Stimulated activated effector memory CD8-positive, alpha-beta T cell treated with anti-CD3 and anti-CD28 coated beads, Interleukin-12 subunit alpha, Interleukin-12 subunit beta, amount 100 ng/mL, for 72 hours (primary cell): ENCODE measurements at places on chromosomes 7 and 10.

GRCh38 chr7:108605559-108606201 lies 36.0 kb downstream of the DNAJB9 start:
- DNase-seq: no peak

- DNase-seq: no peak
These were observed 83.4 kb downstream of the PRKAG2 start for GRCh38 chr7:151793531-151793951.

DNA sequence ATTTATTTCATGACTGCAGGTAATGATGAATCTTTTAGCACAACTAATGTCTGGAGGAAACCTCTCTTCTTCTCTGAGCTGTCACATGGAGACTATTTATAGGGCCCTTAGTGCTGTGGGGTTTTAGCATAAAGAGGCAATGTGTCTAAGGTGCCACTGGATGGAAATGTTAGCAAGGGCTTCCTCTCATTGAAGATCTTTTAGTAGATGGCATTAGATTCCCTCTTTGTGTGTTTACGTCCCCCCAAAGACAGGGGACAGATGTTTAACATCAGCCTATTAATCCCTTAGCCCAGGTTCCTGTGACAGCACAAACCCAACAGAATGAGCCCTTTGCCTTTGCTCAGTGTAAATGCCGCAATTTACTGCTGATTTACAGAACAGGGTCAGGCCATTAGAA lies 208.6 kb downstream of the SKAP2 start:
- no peak for DNase-seq

GRCh38 chr7:73971704-73972341 lies 56.1 kb upstream of the ELN start:
- DNase-seq: no peak

DNA sequence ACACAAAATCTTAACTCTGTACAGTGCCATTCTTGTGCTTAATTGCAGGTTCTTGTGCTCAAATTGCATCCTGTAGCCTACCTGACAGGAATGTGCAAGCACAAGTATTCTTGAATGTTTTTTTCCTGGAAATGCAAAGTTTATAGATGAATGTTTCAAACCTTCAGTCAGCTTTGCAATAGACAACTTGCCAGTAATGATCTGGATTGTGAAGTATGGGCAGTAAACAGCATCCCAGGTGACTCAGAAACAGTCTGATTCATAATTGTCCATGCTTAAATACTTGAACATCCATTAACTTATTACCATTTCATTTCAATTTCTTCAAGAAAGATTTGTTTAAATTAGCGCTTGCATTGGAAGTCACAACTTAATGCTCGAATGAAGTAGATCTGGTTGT lies 347.2 kb downstream of the SDK1 start:
- DNase-seq: no peak

DNA sequence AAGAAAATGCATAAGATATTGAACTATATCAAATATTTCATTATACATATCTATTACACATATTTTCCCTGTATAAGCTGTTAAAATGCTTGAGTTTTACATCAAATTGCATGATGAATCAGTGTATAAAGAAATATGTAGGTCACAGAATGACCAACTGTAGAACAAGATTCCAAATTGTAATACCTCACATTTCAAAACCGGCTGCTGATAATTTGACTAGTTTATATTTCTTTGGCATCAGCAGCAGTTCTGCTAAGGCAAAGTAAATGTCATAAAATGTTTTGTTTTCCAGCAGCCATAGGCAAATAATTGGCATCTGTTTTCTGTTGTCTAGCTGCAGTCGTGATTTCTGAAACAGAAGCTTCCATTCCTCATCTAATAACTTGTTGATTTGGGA lies 633.9 kb downstream of the ARL4A start:
- DNase-seq: no peak

DNA sequence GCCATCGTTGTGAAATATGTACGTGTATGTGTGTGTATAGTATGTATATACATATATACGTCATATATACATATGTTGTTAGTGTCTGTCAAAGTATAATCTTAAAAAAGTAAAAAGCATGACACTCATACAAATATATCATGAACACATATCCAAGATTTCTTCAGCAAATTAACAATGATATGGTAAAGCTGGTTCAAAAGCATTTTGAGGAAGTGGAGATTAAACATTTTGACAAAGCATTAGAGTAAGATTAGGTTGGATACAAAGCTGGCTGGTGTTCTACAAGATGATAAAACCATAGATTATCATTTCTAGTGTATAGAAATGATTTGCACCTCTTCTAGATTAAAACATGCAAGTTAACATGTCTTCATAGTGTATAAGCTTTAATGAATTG lies 771 bp upstream of the NUDCD3 start:
- DNase-seq: no peak

GRCh38 chr10:73039635-73040034 lies 57.0 kb downstream of the P4HA1 start:
- no peak for DNase-seq

DNA sequence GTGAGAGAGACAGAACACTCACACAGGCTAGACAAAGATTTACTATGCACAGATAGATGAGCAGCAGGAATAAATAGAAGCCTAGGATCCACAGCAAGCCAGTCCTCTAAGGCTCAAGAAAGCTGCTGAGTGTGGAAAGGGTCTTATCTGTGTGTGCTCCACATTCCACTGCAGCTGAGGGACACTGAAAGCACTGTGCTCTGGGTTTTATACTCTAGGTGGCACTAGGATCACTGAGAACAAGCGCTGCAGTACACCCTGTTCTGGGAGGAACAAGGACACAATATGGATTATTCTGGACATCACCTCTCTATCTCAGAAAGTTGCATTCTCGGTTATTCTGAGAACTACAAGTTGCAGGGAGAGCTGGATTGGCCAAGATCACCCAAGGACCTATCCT lies 4.9 kb upstream of the KLHL7 start:
- DNase-seq: no peak

DNA sequence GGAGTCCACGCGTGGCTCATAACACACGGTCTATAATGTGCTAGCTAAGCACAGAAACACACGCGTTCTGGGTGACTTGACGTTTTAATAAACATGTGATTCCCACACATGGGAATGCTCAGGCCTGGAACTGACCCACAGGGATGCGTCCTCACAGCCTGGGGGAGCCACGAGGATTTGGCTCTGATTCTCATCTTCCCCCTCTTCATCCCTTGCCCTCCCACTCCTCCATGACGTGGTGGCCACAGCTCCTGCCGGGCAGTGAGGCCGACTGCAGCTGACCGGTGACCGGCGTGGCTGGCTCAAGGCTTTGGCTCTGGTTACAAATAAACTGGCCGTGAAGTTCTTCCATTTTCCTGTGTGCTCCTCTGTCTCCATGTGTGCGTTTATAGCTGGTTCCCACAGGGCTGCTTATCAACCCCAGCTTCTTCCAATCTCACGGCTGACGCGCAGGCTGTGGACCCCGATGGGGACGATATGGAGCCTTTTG lies 40.9 kb upstream of the KLF6 start:
- DNase-seq: no peak

DNA sequence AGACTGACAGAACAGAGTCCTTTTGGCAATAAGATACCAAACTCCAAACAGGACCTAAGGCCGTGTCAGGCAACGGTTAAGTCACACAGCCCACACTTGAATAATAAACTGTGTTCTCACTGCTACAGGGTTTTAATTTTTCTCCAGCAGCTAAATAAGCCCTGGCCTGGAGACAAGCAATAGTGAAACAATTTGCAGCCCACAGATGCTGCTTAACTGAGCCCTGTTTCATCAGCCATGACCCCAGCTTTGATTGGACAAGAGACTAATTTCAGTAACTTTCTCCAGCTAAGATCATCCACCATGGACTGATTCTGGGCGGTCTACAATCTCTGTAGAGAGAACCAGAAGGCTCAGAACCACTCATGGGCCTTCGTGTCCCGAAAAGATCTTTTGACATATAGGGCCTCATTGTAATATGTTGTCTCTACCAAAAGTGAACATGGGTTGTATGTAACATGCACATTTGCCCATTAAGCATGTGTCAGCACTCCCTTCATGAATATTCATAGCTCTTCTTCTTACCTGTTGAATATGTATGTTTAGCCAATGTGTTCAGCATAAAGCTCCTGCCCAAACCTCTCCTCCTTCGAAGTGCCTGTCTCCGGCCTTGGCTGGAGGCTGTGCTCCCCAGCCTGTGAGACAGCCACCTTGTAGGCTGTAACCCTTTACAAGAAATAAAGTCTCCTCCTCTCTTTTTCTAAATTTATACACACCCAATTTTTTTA lies 223.1 kb upstream of the AKR1E2 start:
- no peak for DNase-seq

- no peak for DNase-seq
These were observed 11.3 kb downstream of the NOLC1 start for GRCh38 chr10:102163342-102163989.

GRCh38 chr7:144821067-144821466 lies 14.8 kb downstream of the TPK1 start:
- no peak for DNase-seq

DNA sequence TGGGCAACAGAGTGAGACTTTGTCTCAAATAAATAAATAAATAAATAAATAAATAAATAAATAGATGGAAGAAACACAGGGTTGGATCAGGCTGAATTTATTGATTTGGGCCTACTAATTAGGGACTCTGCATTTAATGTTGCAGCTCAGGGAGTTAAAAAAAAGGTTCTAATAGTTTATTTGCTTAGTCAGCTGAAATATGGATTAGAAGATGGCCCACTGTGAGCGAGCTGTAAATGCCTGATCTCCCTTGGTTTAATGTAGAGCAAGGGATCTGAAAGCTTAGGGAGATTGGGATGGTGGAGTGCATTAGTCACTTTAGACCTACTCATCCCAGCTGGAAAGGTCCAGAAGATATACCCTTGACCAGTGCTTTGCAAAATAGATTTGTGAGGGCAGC lies 25.1 kb upstream of the PDIA4 start:
- no peak for DNase-seq

- DNase-seq: no peak
These were observed 1.2 kb downstream of the UBE3C start for GRCh38 chr7:157139810-157140510.

- DNase-seq: no peak
These were observed 6.5 kb upstream of the NANOS1 start for GRCh38 chr10:119022846-119023552.

- no peak for DNase-seq
These were observed 234.0 kb downstream of the BICC1 start for GRCh38 chr10:58746474-58747185.

DNA sequence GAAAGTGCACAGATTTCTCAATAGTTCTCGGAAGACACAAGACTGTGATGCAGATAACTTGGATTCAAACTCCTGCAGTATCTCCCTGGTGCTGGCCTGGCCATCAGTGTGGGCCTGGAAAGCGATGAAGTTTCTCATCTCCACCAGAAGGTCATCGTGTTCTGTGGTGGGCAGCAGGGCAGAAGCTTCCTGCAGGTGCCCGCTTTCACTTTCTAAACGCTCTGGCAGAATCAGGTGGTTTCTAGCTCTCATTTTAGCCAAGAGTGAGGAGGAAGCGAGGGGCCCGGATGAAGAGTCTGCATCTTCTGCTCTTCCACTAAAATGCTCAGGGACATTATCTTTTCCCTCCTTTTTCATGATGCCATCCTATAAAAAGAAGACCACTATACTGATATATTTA lies 63.0 kb upstream of the DRGX start:
- no peak for DNase-seq

GRCh38 chr10:43039624-43040481 lies 37.0 kb upstream of the RET start:
- DNase-seq: no peak

GRCh38 chr7:157306846-157307838 lies 29.7 kb upstream of the DNAJB6 start:
- DNase-seq: no peak

DNA sequence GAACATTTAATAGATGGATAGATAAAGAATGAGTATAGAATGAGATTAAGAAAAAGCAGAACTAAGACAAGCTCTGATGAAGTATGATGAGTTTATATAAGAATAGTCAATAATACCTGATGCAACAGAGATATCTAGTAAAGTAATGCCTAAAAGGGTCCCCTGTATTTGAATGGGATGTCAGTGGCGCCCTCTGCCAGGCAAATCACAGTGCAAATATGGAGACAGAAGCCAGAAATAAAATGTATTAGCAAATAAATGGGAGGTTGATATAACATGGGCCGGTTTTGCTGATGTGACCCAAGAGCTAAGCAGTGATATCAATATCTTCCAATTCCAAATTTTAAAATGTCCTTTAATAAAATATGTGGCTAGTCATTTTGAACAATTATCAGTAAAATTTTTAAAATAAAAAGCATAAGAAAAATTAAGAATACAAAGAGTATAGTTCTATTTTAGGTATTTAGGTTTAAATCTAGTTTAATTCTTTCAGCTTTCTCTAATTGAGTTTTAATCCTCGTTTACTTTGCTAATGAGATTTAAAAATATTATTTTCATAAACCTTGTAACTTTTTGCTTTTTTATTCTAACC lies 62.6 kb downstream of the ADK start:
- DNase-seq: no peak

GRCh38 chr7:19327018-19327417 lies 181.8 kb upstream of the FERD3L start:
- DNase-seq: no peak

GRCh38 chr10:102140913-102141540 lies 8.2 kb downstream of the PPRC1 start:
- DNase-seq: no peak

GRCh38 chr7:116776610-116777289 lies 85.6 kb upstream of the CAPZA2 start:
- no peak for DNase-seq

- DNase-seq: no peak
These were observed 312.4 kb upstream of the CDC14C start for GRCh38 chr7:48611993-48612392.

- DNase-seq: peak; percentile 33
These were observed 43.5 kb downstream of the YKT6 start for GRCh38 chr7:44244282-44244681.

GRCh38 chr10:30915146-30915545 lies 116.5 kb downstream of the ZNF438 start:
- DNase-seq: no peak

- no peak for DNase-seq
These were observed 8.0 kb downstream of the KDM7A start for GRCh38 chr7:140168816-140169215.

GRCh38 chr10:61623161-61623560 lies 39.6 kb upstream of the CABCOCO1 start:
- no peak for DNase-seq

- DNase-seq: no peak
These were observed 70.9 kb upstream of the SAMD8 start for GRCh38 chr10:75040576-75040975.

DNA sequence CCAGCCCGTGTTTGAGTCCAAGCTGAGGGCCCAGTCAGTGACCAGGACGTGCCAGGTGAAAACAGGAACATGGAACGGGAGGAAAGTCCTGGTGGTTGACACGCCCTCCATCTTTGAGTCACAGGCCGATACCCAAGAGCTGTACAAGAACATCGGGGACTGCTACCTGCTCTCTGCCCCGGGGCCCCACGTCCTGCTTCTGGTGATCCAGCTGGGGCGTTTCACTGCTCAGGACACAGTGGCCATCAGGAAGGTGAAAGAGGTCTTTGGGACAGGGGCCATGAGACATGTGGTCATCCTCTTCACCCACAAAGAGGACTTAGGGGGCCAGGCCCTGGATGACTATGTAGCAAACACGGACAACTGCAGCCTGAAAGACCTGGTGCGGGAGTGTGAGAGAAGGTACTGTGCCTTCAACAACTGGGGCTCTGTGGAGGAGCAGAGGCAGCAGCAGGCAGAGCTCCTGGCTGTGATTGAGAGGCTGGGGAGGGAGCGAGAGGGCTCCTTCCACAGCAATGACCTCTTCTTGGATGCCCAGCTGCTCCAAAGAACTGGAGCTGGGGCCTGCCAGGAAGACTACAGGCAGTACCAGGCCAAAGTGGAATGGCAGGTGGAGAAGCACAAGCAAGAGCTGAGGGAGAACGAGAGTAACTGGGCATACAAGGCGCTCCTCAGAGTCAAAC lies 5.2 kb downstream of the GIMAP5 start:
- no peak for DNase-seq
